ENCODE measurements at places on chromosomes 1 and 21.

GRCh38 chr21:42225571-42226155, 6.7 kb downstream of the ABCG1 start:
- no peak for DNase-seq

- DNase-seq: no peak
Measured at GRCh38 chr1:175193527-175193910, 943 bp upstream of the KIAA0040 start.

GRCh38 chr21:41482980-41483379, 25.0 kb downstream of the TMPRSS2 start:
- no peak for DNase-seq

- DNase-seq: no peak
Measured at GRCh38 chr1:104636581-104636980, 886.9 kb downstream of the AMY1C start.

- no peak for DNase-seq
Measured at GRCh38 chr1:36198641-36199040, 25.6 kb upstream of the THRAP3 start.

DNA sequence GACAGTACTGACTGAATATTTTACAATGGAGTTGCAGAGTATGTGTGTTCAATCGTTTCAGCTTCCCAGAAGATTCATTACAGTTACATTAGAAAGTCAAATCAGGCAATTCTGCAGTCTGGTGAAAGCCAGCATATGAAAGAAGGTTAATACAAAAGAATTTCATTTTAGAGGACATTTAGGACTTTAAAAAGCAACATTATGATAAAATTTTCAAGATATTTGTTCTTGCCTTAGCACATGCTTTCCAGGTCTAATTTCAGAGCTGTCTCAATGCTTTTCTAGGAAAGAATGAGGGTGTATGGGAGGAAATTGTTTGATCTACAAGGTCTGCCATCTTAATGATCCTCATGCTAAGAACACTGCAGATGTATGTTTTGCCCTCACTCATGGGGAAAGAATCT, 63.2 kb downstream of the RERE start:
- DNase-seq: no peak

DNA sequence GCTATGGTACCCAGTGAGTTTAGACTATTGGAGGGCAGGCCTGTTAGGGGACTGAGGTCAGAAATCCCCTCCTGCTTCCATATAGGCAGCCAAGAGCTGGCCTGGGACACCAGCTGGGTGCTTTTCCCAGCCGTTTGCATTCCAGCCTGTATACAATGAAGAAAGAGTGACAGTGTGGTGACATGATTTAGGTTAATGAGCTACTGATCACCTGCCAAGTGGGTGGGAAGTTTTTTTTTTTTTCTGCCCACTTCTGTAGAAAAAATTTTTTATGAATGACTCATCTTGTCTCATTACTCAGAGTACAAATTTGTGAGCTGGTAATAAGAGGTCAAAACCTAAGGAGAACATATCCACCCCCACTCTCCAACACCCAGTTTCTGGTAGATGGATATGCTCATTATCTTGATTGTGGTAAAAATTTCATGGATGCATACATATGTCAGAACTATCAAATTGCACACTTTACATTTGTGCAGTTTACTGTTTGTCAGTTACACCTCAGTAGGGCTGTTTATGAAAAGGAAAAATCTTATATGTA, 16.4 kb upstream of the CGN start:
- no peak for DNase-seq

- no peak for DNase-seq
Measured at GRCh38 chr1:45200906-45201500, 5.4 kb downstream of the ZSWIM5 start.

- DNase-seq: no peak
Measured at GRCh38 chr1:108592030-108592759, 32.3 kb downstream of the EEIG2 start.

DNA sequence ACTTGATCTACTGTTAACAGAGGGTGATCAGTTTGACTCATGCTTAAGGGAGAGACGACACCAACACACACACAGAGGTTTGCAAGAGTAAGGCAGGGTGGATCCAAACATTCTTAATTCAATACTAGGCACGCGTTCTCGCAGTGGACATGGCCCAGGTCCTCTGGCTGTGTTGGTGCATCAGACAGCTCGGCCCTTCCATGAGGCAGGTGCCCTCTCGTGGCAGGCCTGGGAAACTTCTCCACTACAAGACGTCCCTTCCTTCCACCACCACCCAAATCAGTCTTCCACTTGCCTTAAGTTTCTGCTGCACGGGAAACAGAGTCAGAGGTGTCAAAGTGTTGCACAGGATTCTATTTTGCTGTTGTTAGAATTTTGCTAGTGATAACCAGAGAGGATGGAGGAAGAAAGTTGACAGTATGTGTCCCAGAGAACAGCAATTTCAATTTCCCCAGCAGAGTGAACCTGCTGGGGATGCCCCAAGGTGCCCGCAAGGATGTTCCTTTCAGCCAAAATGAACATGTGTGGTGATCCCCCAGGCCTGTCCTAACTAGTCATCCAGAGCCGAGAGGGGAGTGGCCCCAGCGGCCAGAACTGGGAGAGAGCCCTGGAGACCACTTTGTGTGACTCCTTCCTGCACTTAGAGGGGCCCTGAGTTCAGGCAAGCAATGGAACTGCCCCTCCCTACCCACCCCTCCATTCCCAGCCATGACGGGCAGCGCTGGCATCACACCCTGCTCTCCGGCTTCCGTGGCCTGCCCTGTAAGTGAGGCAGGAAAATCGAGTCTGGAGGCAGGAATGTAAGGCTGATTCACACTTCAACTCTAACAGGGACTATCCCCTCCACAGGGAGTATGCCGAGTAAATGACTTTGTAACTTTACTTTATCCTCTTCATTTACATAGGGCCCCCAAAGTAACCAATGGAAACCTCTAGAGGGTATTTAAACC, 34.8 kb downstream of the MX1 start:
- DNase-seq: no peak

GRCh38 chr1:198687429-198687828, 48.6 kb downstream of the PTPRC start:
- no peak for DNase-seq

- no peak for DNase-seq
Measured at GRCh38 chr1:95118067-95118499, 928 bp downstream of the TLCD4 start.

DNA sequence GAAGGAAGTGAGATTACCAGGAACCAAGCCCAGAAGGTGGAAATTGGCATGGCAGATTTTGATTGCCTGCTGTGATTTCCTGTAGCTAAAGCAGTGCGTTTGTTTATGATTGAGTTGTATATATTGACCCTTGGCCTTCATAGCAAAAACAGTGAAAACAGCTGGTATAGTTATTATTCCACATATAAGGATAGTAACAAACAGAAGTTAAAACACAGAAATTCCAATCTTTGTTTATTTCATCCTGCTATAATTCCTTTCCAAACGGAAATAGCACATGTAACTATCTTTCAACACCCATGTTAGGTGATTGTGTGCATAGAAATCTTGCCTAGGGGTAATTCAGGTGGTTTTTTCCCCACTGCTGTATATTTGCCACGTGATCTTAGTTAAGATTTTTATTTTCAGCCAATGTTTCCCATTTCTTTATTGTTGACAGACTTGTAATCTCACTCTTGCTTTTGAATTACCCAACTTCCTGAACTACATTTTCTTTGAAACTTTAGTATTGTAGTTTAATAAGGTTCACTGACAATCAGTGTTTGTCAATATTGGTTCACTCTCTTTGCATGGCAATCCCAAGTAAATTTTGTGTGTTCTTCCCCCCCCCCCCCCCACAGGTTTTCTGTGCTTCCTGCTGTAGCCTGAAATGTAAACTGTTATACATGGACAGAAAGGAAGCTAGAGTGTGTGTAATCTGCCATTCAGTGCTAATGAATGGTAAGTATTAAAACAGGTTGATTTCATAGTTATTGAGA, 102.7 kb downstream of the CC2D1B start:
- no peak for DNase-seq

DNA sequence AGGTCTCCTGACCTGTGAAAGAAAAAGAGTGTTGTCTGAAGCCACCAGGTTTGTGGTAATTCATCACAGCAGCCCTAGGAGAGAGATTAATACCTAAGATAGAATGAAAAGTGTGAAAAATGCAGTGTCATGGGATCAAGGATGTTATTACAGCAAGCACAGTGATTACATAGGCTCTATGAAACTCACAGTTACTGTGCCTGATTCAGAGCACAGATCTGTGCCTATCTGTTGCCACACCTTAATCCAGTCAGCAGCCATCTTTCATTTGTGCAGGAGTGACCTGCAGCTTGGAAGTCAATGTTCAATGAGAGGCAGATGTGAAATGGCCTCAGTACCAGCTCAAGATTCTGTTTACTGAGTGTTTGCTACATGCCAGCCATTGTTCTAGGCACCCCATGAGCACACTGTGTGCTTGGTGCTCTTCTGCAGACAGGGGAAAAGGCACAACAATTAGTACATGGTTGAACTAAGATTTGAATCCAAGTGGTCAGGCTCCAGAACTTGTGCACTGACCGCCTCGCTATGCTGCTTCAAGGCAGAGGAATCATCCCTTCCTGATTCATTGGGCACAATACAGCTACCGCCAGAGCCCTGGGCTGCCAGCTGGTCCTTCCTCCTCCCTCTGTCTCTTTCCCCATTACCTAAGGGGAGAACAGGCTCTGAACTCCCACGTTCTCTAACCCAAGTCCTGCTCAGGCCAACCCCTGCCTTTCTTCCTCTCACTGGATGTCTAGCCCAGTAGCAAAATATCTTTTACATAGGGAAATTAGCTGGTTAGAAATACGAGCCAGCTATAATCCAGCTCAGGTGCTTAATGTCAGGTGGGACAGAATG, 56.3 kb upstream of the NEK2 start:
- DNase-seq: no peak

DNA sequence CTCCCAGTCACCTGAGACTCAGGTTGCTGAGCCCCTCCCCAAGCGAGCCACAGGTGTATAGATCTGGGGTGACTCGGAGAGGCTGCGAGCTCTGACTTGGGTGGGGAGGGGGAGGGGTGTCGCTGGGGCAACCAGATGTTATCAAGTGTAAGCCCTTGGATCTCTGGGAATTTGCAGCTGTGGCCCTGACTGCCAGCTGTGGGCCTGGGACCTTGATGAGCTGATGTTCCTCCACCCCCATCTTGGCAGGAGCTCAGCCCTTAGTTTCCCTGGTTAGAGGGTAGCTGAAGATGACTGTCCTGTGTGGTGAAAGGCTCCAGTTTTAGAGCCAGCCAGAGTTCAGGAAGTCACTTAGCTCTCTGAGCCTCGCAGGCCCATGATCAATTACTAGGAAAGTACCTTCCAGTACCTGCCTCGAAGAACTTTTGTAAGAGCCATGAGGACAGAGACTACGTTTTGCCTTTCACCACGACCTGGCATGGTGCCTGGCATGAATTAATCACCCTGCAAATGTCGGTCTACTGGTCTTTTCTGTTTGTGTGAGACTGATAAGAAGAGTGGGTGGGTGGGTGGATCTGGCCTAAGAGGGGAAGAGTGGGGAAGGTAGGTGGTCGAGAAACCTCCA, 55.8 kb downstream of the YARS1 start:
- DNase-seq: no peak

DNA sequence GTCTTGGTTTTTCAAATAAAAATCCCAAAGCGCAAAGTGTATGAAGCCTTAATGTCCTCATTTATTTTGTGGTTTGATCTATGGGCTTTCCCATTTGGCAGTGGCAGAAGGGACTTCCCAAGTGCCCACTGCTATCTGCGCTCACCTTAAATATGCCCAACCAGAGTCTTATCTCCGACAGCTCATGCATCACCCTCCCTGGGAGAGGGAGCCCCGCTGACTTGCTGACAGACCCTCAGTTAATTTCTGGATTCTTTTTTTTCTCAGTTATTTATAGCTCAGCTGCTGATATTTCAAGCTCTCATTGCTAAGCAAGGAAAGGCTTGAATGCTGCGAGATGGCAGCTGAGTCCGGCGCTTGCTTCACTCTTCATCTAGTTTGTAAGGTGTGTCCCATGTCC, 19.3 kb downstream of the KAZN start:
- DNase-seq: no peak

DNA sequence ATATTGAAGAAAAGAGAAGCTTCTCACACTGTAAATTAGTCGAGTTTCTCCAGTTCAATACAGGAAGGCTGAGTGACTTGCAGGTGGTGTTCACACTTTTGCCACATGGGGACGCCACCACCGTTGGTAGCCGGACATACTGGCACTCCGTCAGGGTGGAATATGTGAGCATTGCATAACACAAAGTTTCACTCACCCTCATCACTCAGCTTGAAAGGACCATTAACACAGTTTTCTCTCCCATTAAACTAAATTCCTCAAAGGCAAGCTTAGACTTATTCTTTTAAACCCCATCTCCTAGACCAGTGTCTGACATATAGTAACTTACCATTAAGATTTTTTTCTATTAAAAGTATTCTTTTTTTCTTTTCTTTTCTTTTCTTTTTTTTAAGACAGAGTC, 105.3 kb upstream of the SERBP1 start:
- peak; percentile 14 for DNase-seq

DNA sequence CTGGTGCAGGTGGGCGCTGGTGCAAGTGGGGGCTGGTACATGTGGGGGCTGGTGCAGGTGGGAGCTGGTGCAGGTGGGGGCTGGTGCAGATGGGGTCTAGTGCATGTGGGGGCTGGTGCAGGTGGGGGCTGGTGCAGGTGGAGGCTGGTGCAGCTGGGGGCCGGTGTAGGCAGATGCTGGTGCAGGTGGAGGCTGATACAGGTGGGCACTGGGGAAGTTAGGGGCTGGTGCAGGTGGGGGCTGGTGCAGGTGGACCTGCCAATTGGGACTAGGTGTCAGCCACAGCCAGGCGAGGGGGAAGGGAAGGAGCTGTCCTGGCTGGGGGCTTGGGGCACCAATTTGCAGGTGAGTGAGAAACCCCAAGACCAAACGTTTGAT, 46.5 kb upstream of the TLR5 start:
- no peak for DNase-seq

GRCh38 chr1:207858806-207859205, 52.1 kb downstream of the CD34 start:
- no peak for DNase-seq

GRCh38 chr1:64006276-64007051, 197.0 kb upstream of the UBE2U start:
- DNase-seq: no peak

DNA sequence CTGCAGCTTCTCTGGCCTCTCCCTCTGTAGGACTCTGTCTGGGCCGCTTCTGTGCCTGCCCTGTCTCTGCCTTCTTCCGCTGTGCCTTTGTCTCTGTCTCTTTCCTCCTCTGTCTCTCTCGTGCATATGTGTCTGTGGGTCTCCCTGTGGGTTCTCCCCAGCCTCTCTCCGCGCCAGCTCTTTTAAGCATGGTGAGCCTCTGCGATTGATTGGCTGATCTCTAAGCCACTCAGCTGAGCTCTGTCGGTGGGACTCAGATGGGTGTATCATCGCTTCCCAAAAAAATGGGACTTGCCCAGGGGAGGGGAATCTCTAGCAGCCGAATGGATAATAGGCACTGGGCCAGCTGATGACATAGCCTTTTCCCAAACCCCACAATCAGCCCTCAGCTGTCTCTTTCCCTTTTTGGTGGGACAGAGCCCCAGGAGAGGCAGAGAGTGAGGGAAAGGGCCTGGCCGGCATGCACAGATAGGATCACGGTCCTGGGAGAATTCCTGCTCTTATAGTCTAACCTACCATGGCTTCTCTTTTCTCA, at the start of gene ADAMTS4:
Gene ADAMTS4 (minus strand): TSS at position 158 of the 535 bp plus-strand sequence. CDS start 427 bp downstream, outside the sequence.
- DNase-seq: no peak

GRCh38 chr1:53286955-53287354, 40.9 kb downstream of the LRP8 start:
- no peak for DNase-seq

All from stimulated activated CD4-positive, alpha-beta T cell treated with anti-CD3 and anti-CD28 coated beads, Interleukin-1b, Interleukin-23, amount 100 ng/mL, for 24 hours (primary cell).